ENCODE measurements at places on chromosomes 2 and 18. TPM values are rescaled to one million over a fixed set of nuclear protein-coding genes. Genes with fewer than 3 reads are reported as not detected.

The IL36B gene
- not detected for total RNA-seq

The EN1 gene
- 2.2 TPM for total RNA-seq

The NCOA1 gene
- total RNA-seq = 5.0 TPM

The GAREM2 gene
- total RNA-seq = 2.4 TPM

Measured in A375 (cell line).